Activated naive CD8-positive, alpha-beta T cell treated with anti-CD3 and anti-CD28 coated beads, Interleukin-2, amount 10 ng/mL, durations not matched to agents 7 days and 5 days (primary cell): ENCODE measurements at places on chromosomes 1 and 21.

- DNase-seq: peak; percentile 9
Measured at GRCh38 chr1:7592120-7592798, 178.8 kb upstream of the VAMP3 start.

- DNase-seq: no peak
Measured at GRCh38 chr1:54299037-54299436, 99.1 kb downstream of the MRPL37 start.

GRCh38 chr1:7136166-7136953, 351.1 kb downstream of the CAMTA1 start:
- no peak for DNase-seq

DNA sequence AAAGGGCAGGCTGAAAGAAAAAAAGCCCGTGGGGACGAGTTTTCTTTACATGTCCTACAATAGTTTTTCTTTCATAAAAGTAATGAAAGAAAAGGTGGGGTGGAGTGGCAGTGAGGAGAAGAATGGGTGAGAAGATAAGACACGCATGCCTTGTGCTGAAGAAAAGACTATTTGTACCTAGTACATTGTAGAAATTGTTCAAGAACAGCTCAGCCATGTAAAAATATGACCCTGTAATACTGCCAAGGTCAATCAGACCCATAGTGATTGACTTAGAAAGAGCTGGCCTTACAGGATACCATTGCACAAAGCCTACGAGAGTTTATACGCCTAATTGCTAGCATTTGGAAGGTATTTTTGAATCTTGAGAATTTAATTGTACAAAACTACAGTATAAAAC, 126.0 kb upstream of the NRIP1 start:
- no peak for DNase-seq

DNA sequence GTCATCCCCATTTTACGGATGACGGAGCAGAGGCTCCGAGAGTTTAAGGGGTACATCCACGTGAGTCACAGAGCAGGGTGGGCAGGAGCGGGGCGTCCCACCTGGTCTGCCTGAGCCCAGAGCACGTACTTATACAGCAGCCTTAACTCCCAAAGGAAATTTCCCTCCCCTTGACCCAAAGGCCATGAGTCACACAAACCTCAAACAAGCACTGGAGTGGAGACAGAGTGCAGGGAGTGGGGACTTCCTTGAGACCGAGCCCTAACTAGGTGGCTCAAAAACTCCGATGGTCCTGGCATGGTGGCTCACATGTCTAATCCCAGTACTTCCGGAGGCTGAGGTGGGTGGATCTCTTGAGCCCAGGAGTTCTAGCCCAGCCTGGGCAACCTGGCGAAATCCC, 141.6 kb upstream of the KLHDC7A start:
- no peak for DNase-seq

DNA sequence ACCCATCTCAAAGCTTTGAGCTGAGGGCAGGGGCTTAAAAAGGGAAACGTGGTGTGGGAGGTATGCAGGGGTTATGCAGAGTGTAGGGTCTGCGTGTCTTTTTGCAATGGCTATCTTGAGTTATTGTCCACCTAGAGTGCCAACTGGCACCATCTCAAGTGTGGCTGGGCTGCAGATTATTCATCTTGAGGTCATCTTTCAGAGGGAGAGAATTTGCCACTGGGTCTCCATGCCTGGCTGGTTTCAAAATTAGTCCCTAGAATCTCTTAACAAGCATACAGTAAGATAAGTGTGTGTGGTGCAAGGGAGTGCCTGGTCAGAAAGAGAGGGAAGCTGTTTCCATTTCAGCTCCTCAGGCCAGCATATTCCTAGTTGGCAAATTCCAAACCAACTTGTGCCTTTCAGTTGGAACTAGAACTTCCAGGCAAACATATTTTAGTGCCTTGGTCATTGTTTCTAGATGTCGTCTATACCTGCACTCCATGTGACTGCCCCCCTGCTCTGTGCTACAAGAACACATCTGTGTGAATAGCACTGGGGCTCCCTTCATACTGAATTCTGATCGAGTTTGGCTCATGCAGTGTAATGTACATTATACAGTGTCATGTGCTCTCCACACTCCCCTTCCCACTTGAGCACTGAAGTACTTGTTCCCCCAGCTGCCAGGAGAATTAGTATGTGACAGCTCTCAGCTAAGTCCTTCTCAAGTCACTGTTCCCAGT, 5.0 kb upstream of the OR2T8 start:
- no peak for DNase-seq

GRCh38 chr1:62084310-62084890, 110.2 kb upstream of the L1TD1 start:
- no peak for DNase-seq

GRCh38 chr1:183567584-183567983, 22.7 kb downstream of the NCF2 start:
- no peak for DNase-seq

DNA sequence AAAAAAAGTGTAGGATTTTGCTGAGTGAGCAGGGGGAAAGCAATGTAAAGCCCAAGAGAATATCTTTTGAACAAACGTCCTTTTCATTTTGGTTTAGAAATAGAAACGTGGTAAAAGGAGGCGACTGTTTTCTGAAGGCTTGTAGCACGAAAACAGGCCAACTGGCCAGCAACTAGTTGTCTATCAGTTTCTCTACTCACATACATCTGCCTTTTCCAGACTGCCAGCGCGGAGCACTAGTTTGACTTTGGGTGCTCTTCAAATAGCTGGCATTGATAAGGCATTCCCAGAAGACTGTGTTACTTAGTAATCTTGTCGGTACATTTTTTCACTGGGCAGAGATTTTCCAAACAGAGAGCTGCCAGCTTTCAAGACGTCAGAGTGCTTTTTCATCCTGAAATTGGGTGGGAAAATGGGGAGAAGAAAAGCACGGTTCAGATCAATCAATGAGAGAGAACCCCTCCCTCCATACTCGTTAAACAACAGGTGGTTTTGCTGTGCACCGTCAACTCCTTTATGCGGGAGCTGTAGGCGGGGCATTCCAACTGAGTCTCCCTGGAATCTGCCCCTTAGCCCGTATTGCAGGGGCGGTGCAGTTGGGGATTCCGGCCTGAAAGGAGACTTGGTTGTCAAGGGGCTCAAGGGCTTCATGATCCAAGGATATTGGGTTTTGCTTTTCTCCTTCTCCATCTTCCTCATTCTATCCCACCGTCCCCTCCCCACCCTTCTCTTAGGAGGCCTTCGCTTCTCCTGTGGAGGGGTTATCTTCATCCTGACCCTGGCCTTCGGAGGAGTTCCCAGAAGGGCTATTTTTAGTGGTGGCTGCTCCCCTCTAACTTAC, 884 bp upstream of the LRRC8C start:
- no peak for DNase-seq

GRCh38 chr1:41872074-41872473, 46.6 kb downstream of the HIVEP3 start:
- no peak for DNase-seq
